ENCODE measurements at places on chromosomes 13 and 19.

DNA sequence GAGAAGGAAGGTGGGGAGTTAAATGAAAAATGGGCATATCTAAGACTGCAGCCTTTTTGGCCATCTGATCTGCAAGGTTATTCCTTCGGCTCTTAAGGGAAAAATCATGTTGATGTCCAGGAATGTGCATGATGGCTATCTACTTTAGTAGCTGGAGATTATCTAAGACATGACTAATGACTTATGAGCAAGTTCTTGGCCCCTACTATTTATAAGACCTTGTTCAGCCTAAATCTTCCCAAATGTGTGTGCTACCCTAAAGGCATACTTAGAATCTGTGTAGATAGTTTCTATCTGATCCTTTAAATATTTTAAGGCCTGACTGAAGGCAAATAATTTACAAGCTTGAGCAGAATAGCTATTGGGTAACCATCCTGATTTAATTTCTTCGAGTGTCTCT lies 41.8 kb upstream of the CD177 start:
- DNase-seq: no peak

DNA sequence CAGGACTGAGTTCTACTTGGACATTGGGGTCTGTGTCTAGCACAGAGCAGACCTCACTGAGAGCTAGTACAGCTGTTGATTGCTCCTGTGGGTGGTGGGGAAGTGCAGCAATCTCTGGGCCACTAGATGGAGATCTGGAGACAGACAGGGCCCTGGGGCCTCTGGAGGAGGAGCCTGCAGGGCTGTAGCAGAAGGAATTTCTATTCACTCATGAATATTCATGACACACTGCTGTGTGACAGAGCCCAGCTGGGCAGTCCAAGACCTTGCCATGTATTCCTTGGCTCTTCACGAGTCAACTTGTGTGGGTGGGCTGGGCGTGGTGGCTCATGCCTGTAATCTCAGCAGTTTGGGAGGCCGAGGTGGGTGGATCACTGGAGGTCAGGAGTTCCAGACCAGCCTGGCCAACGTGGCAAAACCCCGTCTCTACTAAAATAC lies 37.5 kb downstream of the SUGP2 start:
- peak; percentile 71 for DNase-seq

DNA sequence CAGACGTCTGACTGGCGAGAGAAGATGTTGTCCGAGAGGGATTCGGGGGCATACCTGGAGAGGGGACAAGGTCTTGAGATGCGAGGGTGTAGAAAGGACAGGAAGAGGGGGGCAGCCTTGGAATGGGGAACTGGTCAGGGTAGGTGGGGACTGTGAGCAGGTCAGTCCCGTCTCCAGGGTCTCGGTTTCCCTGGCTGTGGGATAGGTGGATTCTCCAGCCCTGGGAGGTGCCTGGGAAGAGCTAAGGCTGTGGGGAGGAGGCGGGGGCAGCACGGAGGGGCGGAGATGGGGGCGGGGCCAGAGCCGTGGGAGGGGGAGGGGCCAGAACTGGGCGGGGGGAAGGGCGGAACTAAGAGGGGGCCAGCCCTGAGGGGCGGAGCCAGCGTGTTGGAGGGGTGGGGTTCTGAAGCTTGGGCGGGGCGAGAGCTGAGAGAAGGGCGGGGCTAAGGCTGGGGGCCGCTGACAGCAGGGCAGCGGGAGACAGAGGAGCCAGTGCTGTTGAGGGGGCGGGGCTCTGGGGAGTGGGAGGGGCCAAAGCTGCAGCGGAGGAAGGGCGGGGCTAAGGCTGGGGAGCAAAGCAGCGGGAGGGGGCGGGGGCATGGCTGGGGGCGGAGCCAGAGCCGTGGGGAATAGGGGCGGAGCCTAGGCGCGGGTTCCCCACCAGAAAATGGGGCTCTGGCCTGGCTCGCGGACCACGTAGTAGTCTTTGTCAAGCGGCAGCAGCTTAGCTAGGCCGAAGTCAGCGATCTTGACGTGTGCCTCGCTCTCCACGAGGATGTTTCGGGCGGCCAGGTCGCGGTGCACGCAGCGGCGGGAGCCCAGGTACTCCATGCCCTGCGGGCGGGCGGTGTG lies 9.5 kb upstream of the INSL3 start:
- DNase-seq: no peak

- DNase-seq: no peak
These were observed 3.9 kb downstream of the TEX30 start for GRCh38 chr13:102769679-102770078.

- no peak for DNase-seq
These were observed 10.9 kb downstream of the RFX1 start for GRCh38 chr19:13995017-13995728.

DNA sequence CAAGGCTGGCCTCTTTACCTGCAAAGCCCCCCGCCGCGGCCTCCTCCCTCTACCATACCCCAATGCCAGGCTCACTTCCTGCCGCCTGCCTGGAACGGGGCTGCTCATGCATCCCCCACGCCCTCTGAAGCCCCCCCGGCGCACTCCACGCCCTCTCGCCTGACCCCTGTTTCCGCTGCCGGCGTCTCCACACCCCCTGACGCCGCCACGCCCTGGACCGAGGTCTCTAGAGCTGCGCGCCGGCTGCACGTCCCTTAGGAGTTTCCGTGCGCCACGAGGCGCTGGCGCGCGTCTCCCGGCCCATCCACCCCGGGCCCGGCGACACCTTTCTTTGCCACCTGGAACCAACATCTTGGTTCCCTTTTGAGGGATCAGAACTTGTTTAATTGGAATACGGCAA lies 16.0 kb downstream of the DPRX start:
- DNase-seq: no peak

DNA sequence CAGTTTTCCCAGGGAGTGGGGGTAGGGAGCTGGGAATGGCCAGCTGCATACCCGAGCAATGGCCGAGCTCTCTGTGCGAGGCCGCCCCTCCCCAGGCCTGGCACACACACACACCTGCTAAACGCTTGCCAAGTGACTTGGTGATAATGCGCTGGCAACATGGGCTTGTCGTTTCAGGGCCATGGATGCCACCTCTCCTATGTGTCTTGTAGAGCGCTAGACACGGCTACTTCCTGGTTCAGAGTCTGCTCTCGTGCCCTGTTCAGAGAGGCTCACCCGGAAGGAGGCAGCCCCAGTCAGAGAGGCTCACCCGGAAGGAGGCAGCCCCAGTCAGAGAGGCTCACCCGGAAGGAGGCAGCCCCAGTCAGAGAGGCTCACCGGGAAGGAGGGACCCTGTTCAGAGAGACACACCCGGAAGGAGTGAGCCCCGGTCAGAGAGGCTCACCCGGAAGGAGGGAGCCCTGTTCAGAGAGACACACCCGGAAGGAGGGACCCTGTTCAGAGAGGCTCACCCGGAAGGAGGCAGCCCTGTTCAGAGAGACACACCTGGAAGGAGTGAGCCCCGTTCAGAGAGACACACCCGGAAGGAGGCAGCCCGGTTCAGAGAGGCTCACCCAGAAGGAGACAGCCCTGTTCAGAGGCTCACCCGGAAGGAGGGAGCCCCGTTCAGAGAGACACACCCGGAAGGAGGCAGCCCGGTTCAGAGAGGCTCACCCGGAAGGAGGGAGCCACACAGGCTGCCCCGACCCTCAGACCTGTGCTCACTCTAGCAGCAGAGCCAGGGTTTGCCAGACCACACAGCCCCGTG lies 4.2 kb downstream of the ADPRHL1 start:
- DNase-seq: peak; percentile 99

DNA sequence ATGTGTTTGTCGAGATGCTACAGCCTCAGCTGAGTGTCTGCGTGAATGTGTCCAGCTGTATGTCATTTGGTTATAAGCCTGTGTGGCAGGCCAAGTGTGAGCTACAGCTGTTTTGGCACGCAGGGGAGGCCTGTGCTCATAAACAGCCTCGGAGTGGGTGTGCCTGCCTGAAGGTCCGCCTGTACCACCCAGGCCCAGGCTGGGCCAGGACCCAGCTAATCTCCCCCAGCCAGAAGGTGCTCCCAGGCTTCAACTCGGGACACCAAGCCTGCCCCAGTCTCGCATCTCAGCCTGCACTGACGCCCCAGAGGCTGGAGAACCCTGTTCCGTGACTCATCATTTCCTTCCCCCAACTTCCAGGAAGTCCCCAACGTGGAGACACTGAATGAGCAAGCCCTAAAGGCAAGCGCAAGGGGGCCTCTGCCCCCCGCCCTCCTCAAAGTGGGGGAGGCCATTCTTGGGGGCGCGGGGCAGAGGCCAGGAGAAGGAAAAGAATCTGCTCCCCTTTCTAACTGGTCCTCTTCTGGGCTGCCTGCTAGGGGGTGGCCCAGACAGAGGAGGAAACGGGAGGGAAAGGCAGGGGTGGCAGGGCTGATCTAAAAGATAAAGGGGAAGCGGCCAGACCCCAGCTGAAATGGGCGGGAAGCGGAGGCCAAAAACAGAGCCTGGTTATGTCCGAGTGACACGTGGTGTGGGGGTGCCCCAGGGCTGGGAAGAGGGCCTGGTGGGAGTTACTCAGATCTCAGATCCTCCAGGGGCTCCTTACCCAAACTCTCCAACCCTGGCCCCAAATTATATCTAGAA lies 2.0 kb downstream of the SLC1A5 start:
- peak; percentile 91 for DNase-seq

- peak; percentile 77 for DNase-seq
These were observed 6.4 kb upstream of the DMWD start for GRCh38 chr19:45798995-45799517.

GRCh38 chr13:94140027-94140426 lies 339.5 kb downstream of the DCT start:
- DNase-seq: no peak

DNA sequence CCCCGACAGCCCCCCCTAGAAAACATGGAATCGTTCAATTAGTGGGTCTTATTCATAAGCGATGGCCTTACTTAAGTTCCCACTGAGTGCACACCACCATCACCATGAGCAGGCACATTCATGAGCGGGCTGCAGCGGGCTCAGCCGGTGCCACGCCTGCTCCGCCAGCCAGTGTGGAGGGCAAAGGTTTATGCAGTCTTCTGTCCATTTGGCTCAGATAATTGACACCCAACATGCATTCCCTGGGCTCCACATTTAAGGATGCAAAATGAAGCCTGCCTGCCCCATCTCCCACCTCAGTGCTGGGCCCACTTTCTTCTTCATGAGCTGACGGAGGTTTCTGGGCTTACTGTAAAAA lies 12.1 kb downstream of the C19orf12 start:
- DNase-seq: no peak

GRCh38 chr19:34235425-34235940 lies 18.9 kb upstream of the GARRE1 start:
- DNase-seq: no peak

DNA sequence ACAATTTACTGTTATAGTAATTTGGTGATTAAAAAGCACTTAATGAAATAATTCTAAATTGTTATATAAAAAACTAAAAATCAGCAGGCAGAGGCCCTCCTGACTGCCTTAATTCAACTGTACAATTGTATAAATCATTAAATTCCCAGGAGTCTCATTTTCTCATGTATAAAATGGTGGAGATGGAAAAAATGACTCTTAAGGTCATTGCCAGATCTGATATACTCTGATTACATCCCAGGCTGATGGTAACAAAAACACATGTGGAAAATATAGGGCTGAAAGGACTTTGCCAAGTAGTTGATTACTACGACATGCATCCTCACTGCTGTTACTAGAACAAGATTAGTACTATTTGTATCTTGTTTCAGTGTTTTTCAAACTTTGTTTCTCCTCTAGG lies 1020.0 kb upstream of the SLC10A2 start:
- no peak for DNase-seq

GRCh38 chr19:13057147-13057572 lies 45.5 kb downstream of the LYL1 start:
- no peak for DNase-seq

- DNase-seq: no peak
These were observed 2.3 kb upstream of the N4BP2L1 start for GRCh38 chr13:32430018-32430747.

- peak; percentile 20 for DNase-seq
These were observed 653.0 kb upstream of the GPC6 start for GRCh38 chr13:92573467-92574057.

GRCh38 chr19:22783651-22784410 lies at the start of gene ZNF99:
Gene ZNF99 (minus strand): TSS chr19:22784151. CDS start chr19:22784016, 135 bp downstream.
- no peak for DNase-seq

DNA sequence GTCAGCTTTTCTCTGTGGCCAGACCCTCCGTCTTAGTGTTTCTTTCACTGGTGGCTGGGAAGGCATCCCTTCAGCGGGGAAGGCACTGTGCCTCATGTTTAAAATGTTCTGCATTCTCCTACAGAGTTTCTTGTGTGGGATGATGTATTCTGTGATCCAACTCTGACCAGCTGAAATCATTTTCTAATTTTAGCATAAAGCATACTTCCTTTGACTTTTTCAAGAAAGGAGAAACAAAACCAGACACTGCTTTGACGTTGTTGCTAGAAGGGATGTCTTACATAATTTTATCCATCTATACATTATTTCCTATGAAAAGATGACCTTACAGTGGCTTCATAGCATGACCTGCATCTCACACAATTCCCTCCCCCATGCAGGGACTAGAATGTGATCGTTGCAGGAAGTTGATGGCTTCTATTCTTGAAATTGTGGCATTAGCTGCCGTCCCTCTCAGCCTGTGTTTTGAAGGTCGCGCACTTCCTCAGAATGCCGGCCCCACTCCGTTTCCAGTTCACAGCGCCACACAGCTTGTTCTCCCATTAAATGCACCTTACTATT lies 38.6 kb upstream of the TEX29 start:
- DNase-seq: no peak

DNA sequence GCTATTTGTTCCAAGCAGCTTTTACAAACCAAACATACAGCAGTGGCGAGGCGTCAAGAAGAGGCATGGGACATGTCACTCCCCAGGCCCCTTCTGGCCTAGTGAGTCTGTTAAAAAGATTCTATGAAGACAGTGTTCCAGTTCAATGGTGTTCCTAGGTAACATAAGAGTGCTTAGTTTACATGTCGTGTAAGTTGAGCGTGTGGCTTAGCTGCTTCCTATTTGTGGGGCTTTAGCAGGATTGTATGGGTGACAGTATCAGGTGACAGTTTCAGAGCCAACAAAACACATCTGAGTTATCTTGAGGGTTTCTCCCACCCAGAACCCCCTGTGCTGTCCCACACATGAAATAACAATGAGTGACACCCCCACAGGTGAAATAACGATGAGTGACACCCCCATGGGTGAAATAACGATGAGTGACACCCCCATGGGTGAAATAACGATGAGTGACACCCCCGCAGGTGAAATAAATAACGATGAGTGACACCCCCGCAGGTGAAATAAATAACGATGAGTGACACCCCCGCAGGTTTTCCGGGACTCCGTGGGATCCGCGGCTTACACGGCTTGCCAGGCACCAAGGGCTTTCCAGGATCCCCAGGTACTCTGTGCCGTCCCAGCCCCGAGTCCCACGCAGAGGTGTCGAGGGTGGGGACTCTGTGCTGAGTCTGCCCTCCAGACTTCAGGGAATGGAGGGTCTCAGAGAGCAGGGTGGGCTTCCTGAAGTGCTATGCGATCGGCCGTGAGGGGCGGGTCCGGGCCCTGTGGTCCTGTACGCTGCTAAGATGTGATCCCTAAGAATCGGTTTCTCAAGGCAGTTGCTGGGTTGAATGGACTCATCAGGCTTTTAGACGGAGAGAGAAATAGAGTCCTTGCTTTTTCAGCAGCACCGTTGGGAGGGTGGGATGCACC lies 68.6 kb downstream of the RAB20 start:
- DNase-seq: no peak

Measured in HT1080 (cell line).